Activated CD8-positive, alpha-beta memory T cell treated with anti-CD3 and anti-CD28 coated beads for 4 hours (primary cell): ENCODE measurements at places on chromosomes 7 and 10.

- DNase-seq = no peak
Measured at GRCh38 chr7:41931263-41931646, 228.4 kb upstream of the INHBA start.

DNA sequence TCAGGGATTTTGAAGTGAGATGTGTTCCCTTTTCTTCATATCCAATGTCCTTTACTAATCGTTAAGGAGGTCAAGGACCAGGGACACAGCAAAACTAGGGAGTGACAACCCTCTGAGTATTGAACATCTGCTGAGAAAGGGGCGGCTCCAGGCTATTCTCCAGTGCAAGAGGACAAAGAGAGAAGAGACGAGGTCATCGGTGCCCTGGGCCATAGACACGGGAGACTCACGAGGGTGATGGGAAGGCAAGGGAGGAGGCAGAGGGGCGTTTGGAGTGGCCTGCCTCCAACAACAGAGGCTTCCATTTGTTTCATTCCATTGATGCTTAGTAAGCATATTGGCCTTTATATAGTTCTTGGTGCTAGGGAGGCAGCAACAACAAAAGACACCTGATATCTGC lies 268.4 kb downstream of the CXCL12 start:
- no peak for DNase-seq

- DNase-seq = no peak
Measured at GRCh38 chr7:105304040-105304895, 84.5 kb downstream of the SRPK2 start.

GRCh38 chr7:134946260-134946659 lies 40.0 kb upstream of the AGBL3 start:
- no peak for DNase-seq

GRCh38 chr10:106708506-106708905 lies 456.0 kb downstream of the SORCS1 start:
- no peak for DNase-seq

DNA sequence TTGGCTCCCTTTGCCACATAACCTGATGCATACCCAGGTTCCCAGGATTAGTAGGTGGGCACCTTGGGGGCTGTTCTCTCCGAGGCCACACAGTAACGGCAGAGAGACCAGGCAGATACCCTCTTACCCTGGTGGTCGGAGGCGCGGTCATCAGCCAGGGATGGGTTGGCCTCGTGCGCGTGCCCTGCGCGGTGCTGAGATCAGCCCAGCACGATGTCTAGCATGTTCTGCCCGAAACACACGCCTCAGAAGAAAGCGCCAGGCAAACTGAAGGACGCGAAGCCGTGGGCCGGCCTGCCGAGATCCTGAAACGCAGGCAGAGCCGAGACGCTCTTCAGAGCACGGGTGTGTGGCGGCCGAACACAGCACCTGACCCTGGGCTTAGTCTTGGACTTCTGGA lies 34.7 kb upstream of the CFAP46 start:
- no peak for DNase-seq
